GM23248 (cell line): ENCODE measurements at places on chromosomes 12 and 14. TPM values are rescaled to one million over a fixed set of nuclear protein-coding genes. Genes with fewer than 3 reads are reported as not detected.

- no peak for DNase-seq
- H3K27ac ChIP-seq: no peak overlapping the region
- no peaks in the 10 kb centered on the region for H3K4me1 ChIP-seq
- H3K27me3 ChIP-seq: no peaks in the 10 kb centered on the region
Observed at GRCh38 chr14:83331513-83331912, 1797.9 kb upstream of the SEL1L start.

PPP1R1A gene
- total RNA-seq: not detected in 2 replicates

- peaks cover 18% of the 10 kb centered on the region for H3K4me1 ChIP-seq
- no peaks in the 10 kb centered on the region for H3K36me3 ChIP-seq
- H3K4me3 ChIP-seq: no peak overlapping the region
- no peak overlapping the region for H3K27ac ChIP-seq
Observed at GRCh38 chr12:103838254-103838914, 2.6 kb downstream of the NT5DC3 start.

GRCh38 chr14:89004166-89004565 lies 179.7 kb downstream of the TTC8 start:
- H3K36me3 ChIP-seq: no peaks in the 10 kb centered on the region
- H3K4me1 ChIP-seq: peaks cover 29% of the 10 kb centered on the region
- no peak overlapping the region for H3K4me3 ChIP-seq
- H3K27me3 ChIP-seq: no peaks in the 10 kb centered on the region

TROAP gene
- total RNA-seq: 4.4 and 6.2 TPM in 2 replicates

GRCh38 chr12:27905285-27906126 lies 67.0 kb downstream of the PTHLH start:
- DNase-seq: no peak
- H3K4me1 ChIP-seq: peaks cover 32% of the 10 kb centered on the region
- H3K27ac ChIP-seq: no peak overlapping the region
- no peaks in the 10 kb centered on the region for H3K27me3 ChIP-seq
- no peaks in the 10 kb centered on the region for H3K36me3 ChIP-seq

HOXC11 gene
- not detected in 2 replicates for total RNA-seq

GRCh38 chr12:8590842-8591545 lies 21.7 kb downstream of the AICDA start:
- DNase-seq: no peak
- no peaks in the 10 kb centered on the region; the same call in 1 of the 2 replicates for H3K27me3 ChIP-seq
- H3K4me3 ChIP-seq: no peak overlapping the region
- no peaks in the 10 kb centered on the region for H3K36me3 ChIP-seq

AMIGO2 gene
- 25.7 and 29.9 TPM in 2 replicates for total RNA-seq

OR4K5 gene
- total RNA-seq: not detected in 2 replicates
